ENCODE measurements at places on chromosomes 6 and 20.

- no peak for DNase-seq
These were observed 73.1 kb downstream of the CARMIL1 start for GRCh38 chr6:25352285-25352684.

GRCh38 chr20:24523661-24524060, 54.2 kb downstream of the SYNDIG1 start:
- DNase-seq = no peak

- DNase-seq = no peak
These were observed 32.2 kb downstream of the SMOC2 start for GRCh38 chr6:168473197-168473596.

- DNase-seq = no peak
These were observed 173.7 kb downstream of the CLVS2 start for GRCh38 chr6:123169774-123170095.
